ENCODE measurements at places on chromosomes 3 and 15.

- DNase-seq: no peak
These were observed 44.3 kb upstream of the POLR2M start for GRCh38 chr15:57662091-57662744.

DNA sequence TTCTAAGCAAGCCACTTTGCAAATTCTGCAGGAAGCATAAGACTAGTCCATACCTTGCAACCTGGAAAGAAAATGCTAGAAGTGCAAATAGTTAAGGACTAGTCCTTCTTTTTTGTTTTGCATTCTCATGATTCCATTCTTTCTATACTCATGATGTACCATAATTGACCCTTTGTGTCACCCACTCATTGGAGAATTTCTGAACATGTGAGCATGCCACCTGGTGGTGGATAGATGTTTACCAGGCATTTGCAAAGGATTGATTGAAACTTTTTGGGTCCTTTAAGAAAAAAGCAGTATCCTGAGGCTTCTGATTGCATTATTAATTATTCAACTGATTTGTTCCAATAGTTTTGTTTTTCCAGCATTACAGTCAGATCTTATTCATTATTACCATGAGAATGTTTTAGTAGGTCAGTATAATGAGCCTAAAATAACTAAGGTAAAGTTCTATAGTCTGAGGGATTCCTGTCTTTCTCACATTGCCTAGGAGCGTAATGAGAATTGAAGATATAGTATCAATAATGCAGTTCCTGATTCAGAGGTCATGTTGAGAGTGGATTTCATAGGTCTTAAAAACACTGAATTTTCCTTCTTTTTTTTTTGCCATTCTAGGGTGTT is 20.2 kb upstream of the DIPK2A start:
- DNase-seq: no peak

- DNase-seq: no peak
These were observed 700.6 kb upstream of the CFAP20DC start for GRCh38 chr3:59750391-59750790.

DNA sequence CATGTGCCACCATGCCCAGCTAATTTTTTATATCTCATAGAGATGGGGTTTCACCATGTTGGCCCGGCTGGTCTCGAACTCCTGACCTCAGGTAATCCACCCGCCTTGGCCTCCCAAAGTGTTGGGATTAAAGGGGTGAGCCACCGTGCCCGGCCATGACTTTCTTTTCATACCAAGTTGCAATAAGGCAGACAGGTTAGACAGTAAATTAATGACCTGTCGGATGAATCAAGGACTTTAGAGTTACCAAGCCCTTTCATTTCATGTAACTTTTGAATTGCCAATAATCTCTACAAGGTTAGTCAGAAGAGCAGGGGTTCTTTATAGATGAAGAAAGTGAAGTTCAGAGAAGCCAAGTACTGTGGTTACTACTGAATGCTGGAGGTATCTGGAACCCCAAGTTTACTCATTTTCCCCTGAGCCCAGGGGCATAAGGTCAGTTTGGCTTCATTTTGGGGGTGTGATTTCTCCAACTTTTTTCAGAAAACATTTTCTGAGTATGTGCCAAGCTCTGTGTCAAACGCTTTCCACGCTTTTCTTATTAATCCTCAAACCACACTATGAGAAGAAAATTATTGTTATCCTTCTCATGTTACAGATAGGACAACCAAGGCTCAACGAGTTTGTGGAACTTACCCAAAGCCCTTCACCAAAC is 11.9 kb downstream of the PRICKLE2 start:
- DNase-seq: no peak

- DNase-seq: no peak
These were observed 54.0 kb downstream of the RUBCN start for GRCh38 chr3:197682713-197683112.
